ENCODE measurements at places on chromosomes 7 and 10.

DNA sequence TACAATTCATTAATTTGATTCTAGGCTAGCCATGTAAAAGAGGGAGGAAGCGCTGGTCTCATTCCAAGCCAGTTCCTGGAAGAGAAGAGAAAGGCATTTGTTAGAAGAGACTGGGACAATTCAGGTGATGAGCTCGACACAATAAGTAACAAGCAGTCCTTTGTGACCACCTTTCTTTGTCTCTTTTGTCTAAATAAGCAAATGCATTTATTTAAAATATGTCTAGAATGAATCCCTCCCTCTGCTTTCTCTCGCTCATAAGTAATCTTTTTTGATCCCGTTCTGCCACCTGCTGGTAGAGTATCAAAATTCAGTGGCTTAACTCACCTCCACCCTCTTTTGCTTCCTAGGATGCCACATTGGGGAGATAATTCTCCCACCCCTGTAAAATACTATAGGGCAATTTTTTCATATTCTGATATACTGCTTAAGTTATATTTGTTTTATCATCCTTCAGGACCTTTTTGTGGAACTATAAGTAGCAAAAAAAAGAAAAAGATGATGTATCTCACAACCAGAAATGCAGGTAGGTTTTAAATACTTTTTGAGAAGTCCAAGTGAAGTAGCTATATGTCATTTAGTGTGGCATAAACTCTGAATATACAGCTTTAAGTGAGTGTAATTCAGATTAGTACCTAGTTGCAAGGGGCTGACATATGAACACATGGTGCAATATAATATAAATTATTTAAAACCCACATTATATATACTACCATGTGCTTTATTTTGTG lies 91.5 kb downstream of the GSDME start:
- DNase-seq, result peak; percentile 75

DNA sequence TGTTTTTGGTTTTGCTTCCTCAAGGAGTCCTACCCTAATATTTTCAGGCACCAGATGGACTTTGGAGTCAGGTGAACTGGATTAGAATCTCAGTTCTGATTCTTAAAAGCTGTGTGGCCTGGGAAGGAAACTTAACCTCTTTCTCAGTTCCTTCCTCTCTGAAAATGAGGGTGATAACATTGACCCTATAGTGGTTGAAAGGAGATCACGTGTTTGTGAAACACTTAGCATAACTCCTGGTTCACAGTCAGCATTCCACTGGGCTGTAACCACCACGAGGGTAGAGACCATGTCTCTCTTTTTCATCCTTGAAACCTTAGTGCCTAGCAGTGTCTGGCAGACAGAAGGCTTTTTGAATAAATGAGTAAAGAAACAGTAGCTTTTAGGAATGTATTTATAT lies 16.7 kb downstream of the LSMEM1 start:
- DNase-seq, result no peak

DNA sequence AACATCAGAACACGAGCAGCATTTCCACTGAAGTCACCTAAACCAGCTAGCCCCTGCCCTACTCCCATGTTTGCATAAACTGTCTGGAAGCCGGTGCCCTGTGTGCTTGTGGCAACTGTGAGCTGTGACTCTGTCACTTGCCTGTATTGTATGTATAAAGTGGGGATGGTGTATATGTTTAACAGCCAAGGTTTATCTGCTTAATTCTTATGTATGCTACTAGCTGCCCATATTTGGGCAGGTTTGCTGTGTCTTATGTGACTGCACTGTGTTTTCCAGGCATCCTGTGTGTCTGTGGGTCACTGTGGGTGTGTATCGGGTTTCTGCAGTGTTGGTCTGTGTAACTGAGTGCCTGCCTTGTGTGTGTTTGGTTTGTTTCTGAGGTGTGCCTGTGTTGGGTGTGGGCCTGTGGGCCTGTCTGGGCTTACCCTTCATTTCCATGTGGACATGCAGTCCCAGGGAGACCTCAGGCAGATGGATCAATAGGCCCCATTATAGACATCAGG lies 9.3 kb downstream of the LBX1 start:
- DNase-seq, result no peak

DNA sequence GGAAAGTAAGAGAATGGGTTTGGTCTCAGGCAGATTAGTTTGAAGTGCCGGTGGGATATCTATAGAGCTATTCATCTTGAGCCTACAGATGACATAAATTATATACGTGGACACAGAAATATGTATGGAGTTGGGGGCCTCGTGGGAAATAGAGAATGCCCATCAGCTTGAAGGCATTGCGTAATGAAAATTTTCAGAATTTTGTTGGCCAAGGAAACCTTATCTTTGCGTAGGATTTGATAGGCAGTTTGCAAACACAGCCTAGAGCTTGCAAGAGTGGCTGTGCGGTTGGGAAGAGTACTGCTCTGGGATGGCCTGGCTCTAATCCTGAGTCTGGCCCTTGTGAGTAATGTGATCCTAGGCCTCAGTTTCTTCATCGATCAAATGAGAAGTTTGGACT lies 32.3 kb downstream of the MCM10 start:
- DNase-seq, result no peak

GRCh38 chr7:80420876-80421275 lies 91.0 kb downstream of the GNAT3 start:
- DNase-seq, result no peak

- DNase-seq, result no peak
These were observed 20.5 kb upstream of the FAM13C start for GRCh38 chr10:59382831-59383295.

DNA sequence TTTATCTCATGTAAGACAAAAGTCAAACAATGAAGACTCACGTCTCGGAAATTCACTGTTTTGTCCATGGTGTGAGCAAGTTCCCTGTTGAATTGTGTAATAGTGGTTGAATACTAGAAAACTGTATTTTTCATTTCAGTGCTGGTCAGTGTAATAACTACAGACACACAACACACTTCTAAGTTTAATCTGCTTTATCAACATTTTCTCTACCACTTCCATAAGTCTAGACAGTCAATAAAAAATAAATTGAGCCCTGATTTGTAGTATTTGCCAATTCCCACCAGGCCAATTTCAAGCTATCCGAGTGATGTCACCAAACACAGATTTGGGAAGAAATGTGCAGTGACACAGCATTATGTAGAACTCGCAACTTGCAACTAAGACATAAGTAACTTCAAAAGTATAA lies 81.9 kb downstream of the GPR141 start:
- DNase-seq, result no peak

GRCh38 chr10:112758961-112759360 lies 191.1 kb upstream of the TCF7L2 start:
- DNase-seq, result no peak

DNA sequence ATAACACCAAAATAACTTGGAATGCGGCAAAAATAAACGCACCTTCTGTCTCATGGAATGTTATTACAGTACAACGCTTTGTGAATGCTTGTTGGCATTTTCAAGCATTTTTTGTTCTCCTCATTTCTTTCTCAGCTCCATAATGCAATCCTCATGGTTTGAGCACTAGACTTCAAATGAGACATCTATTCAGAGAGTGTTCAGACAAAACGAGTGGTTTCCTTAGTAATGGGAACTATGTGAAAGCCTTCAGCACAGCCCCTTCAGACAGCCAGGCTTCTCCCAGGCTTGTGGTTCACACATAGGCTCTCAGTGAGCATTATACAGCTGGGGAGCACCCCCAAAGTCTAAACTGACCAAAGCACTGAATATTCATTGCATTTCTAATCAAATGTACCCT lies 8.6 kb upstream of the LRRN3 start:
- no peak for DNase-seq

- DNase-seq, result no peak
These were observed 25.5 kb downstream of the RAMP3 start for GRCh38 chr7:45182856-45183710.

DNA sequence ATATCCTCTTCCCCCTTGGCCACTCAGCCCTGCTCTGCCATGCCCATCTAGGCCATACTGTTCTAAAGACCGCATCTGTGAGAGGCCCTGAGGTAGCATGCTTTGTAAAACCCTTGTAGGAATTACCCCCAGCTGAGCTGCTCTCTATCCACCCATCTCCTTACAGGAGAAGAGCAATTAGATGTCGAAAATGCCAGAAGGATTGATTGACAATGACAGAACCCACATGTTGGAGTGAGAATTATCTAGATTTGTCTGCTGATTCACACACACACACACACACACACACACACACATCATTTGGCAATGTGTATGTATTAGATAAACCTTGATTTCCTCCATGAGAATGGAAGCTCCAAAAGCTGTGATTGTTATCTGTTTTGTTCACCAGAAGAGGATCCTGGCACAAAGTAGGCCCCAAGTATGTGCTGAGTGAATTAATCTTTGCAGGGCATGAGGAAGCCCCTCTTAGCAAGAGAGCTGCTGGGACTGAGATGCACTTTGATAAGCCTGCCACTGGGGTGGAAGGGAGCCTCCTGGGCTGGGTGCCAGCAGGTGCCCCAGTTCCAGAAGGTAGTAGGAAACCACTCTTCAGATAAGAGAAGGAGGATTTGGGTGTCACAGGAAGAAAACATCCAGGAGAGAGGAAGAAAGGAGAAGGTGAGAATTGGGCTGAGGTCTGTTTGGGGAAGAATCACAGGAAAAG lies 187.5 kb upstream of the ADO start:
- peak; percentile 4 for DNase-seq

GRCh38 chr10:131695496-131696165 lies 205.2 kb upstream of the PPP2R2D start:
- DNase-seq, result no peak

DNA sequence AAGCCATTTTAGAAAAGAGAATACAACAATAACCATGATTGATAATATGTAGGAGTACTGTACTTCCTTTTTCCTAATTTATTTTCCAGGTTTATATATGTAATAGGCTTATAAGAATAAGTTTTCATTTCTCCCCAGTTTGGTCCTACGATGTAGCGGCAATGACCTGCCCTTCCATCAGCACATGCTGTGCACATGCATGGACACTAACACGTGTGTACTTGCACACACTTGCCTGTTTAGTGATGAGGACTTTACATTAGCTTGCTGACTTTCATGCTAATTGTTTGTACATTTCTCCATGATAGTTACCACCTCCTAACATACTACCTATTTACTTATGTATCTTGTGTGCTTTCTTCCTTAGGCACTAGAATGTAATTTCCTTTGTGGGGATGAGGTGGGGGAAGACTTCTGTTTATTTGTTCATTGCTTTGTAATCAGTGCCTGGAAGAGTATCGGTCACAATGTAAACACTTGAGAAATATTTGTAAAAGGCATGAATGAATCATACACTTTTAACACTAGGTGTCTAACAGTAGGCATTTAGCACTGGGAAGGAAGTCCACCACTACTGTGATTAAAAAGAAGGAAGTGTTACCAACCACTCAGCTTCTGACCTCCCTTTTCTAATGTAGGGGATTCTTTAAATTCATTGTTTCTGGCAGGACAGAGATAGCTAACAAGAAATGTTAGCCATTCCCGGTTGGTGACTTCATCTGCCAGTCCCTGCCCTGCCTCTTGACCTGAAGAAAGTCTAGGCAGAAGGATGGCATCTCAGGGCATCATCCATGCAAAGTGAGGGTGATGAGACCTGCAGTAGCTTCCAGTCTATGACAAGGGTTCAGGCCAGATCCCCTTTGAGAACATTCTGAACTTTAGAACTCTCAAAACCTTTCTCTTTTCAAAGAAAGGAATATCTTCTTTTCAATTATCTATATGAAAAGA lies 120.2 kb upstream of the RAB18 start:
- DNase-seq, result no peak

DNA sequence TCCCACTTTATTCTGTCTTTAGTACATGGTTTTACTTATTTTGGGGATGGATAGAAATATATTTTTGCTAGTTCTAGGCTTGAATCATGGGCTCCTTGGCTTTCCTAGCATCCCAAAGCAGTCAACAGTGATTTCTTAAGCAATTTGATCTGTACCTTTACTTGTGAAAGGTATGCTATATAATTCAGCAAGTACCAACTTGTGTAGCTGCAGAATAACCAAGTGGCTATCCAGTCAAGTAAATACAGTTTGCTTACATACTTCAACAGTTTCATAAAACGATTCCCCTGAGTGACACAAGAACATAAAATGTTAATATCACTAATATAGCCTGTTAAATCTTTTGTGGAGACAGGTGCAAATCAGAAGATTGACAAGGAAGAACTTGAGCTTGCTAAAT lies 67.2 kb downstream of the PODXL start:
- DNase-seq, result no peak

DNA sequence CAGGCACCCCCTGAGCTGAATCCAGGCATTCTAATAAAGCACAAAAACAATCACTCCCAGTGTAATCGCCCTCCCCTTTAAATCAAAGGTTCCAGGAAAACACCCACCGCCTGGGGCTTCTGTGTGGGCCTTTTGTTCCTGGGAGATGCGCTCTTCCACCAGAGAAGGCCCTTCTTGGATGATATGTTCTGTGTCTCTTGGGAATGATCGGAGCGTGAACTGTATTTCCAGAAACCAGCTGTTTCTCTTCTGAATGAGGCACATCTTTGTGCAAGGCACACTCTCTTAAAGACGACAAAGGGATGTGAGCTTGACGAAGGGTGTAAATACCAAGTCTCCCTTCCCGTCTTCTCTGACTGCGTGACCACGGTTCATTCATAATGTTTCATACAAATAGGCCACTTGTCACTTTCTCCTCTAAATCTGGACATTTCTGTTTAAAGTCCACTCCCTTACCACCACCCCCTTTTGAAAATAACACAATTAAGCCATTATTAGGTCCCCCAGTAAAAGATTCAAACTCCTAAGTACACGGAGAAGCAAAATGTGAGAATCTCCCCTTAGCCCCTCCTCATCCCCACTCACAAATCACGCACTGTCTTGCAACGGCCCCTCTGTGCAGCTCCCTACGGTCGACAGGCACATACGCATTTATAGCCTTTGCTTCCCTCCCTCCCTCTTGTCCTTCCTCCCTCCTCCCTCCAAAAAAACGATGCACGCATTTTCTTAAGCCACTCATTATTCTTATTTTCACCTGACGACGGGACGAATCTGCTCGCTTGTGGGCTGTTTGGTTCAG lies 45.6 kb upstream of the ENO4 start:
- no peak for DNase-seq

- no peak for DNase-seq
These were observed 96.1 kb upstream of the KCNIP2 start for GRCh38 chr10:101939729-101940128.

DNA sequence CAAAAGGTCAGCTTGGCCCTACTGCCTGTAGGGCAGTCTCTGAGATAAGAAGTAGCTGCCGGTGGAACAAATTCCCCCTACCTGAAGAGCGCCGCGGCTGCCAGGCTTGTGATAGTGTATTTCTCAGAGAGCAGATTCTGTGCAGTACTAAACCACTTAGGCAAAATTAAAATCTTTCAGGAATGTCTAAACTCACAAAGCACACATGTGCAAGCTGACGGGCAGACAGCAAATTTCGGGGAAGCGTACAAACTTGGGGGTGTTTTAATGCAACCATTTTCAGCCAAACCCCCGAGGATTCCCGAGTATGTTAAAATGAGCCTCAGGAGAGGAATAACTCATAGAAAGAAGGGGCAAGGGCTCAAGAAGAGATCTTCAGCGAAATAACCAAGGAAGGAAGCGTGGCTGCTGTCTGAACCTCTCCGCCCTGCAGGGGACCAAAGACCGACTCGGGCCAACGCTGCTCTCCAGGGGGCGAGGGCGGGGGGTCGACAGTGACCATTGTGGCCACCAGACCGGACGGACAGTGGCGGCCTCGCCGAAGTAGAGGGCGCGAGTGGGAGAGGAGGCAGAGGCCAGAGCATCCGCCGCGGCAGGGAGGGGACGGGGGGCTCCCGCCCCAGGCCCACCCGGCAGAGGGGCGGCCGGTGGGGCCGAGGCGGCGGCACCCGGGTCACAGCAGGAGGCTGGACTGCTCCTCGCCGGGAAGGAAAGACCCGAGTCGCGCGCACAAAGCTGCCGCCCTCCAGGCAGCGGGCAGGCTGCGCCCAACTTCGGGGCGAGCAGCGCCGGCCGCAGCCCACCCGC lies 819 bp downstream of the HYCC1 start:
- peak; percentile 60 for DNase-seq

GRCh38 chr7:69820479-69821192 lies 222.4 kb downstream of the AUTS2 start:
- DNase-seq, result no peak

All from erythroblast (primary cell).